Activated CD4-positive, alpha-beta memory T cell treated with anti-CD3 and anti-CD28 coated beads for 36 hours (primary cell): ENCODE measurements at places on chromosomes 5 and 9. TPM values are rescaled to one million over a fixed set of nuclear protein-coding genes. Genes with fewer than 3 reads are reported as not detected.

Gene PTGER4
- 59.9 TPM for total RNA-seq

Gene MTREX
- total RNA-seq = 96.6 TPM

Gene AK3
- 33.8 TPM for total RNA-seq

Gene EMB
- 90.2 TPM for total RNA-seq

Gene PCDHB6
- total RNA-seq = not detected

Gene ELOVL7
- total RNA-seq = 0.34 TPM

Gene LEAP2
- 3.2 TPM for total RNA-seq

Gene NR5A1
- total RNA-seq = not detected

Gene ARSI
- total RNA-seq = not detected

Gene NUTM2F
- not detected for total RNA-seq

Gene TMEM171
- not detected for total RNA-seq

Gene PCDHGA4
- total RNA-seq = 0.12 TPM

Gene LRRC26
- not detected for total RNA-seq

Gene IL3
- 23.3 TPM for total RNA-seq

Gene DNAI1
- total RNA-seq = 0.69 TPM

Gene SH2D3C
- total RNA-seq = 35.3 TPM

Gene HOMER1
- 3.8 TPM for total RNA-seq

Gene ALG2
- total RNA-seq = 18.6 TPM

Gene SPINK13
- not detected for total RNA-seq

Gene FOXE1
- not detected for total RNA-seq

Gene HAVCR2
- 23.2 TPM for total RNA-seq

Gene PRELID2
- 4.3 TPM for total RNA-seq

Gene SPATA31C1
- not detected for total RNA-seq

Gene POLR3G
- 9.7 TPM for total RNA-seq

Gene EFNA5
- not detected for total RNA-seq

Gene CDH6
- total RNA-seq = not detected

Gene BHMT2
- total RNA-seq = not detected

Gene SPAG8
- total RNA-seq = 1.4 TPM

Gene ZNF367
- 30.1 TPM for total RNA-seq

Gene PCDHGB7
- 0.07 TPM for total RNA-seq

Gene PCDHA11
- total RNA-seq = not detected

Gene KLHL9
- 15.9 TPM for total RNA-seq

Gene SGCD
- not detected for total RNA-seq

Gene GABRA6
- not detected for total RNA-seq

Gene ADAMTS12
- total RNA-seq = not detected

Gene AGXT2
- not detected for total RNA-seq
